ENCODE measurements at places on chromosomes 2 and 18.

DNA sequence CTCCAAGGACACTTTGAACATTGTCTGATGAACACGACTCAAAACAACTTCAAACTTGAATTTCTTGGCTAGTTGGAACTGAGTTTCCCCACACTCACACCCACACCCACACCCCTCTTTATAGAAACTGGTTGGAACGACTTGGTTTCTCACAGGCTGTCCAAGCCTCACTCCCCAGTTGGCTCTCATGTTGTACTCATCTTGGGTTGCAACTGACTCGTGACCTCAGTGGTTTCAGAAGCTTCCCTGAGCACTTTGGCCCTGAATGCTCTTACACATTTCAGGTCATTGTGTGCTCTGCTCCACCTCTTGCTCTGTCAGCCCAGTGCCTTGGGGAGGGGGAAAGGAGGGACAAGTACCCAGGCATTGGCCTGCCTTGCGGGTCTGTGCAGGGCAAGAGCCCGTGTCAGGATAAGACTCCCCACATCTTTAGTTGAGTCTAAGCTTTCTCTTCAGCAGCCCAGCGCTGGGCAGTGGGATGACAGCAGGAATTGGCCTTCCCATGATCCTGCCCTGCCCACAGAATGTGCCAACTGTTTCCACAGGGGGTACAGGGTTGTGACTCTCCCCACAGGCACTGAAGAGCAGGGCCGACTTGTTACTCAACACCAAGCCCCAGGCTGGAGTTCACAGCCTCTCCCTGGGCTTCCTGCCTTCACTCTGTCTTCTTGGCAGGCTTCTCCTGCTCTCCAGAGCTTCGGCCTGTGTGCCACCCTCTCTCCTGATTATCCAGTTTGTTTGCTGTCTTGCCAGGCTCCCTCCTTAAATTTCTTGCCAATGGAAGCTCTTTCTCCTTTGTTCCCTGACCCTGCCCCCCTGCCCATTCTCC lies 104.6 kb downstream of the RTN4 start:
- DNase-seq: no peak

- DNase-seq: no peak
Observed at GRCh38 chr18:47296462-47296861, 45.0 kb upstream of the SKOR2 start.

GRCh38 chr2:143926736-143927135 lies 593.2 kb downstream of the ZEB2 start:
- peak; percentile 28 for DNase-seq

- DNase-seq: no peak
Observed at GRCh38 chr2:203756161-203756560, 49.7 kb downstream of the CD28 start.

DNA sequence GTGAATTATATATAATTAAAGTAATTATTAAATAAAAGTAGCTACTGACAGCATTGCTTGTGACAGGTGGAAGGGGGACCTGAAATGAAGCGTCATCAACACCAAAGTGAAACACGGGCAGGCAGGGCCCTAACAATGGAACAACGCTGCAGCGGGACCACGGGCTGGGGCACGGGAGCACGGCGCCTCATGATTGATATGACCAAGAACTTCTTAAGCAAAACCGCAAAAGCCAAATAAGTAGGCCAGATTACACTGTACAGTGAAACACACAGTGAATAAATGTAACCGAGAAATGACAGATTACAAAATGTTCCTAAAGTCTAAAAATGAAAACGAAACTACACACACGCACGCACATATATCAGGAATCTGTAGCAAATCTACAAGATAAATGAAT lies 81.4 kb downstream of the SNTG2 start:
- DNase-seq: no peak

DNA sequence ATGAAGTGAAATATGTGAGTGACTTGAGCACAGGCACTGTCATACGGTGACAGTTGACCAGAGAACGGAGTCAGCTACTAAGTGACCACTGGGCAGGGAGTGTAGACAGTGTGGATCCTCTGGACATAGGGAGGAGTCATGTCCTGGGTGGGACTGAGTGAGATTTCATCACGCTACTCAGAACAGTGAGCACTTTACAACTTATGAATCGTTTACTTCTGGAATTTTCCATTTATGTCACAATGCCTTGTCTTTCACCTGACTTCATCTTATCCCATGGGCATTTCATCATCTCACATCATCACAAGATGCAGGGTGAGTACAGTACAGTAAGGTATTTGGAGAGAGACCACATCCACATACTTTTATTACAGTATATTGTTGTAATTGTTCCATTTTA lies 29.0 kb downstream of the PTPRM start:
- DNase-seq: no peak

DNA sequence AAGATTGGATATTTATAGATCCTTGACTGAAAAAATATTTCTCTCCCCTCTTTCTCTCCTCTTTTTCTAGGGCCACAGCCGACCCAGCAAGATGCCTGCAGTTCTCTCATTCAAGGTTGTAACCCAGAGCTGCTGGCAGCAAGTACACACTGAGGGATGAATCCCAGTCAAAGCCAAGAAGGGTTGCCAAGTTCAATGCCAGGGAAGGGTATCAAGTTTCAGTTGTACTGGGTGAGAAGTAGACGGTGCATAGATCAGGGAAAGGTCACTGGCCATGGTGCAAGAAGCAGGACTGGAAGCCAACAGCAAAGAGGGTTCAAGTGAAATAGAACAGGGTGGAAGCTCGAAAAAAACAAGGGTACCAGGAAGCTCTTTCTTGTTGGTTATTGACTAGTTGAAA lies 170.2 kb downstream of the NRP2 start:
- DNase-seq: no peak

DNA sequence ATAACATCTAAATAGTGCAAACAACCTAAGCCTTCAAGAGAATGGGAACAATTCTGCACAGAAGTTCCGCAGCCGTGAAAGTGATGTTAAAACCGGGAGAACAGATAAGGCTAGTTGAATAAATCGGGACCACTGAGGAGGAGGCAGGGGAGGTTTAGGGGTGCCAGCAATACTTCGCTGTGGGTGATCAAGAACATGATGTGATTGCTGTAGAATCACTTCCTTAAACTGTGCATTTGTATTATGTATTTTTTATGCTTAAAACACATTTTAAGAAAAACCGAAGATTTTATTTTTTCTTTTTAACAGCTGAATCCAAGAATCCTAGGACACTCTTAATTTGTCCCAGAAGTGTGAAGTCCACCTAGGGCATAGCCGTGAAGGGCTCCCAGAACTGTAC lies 33.6 kb downstream of the TTC32 start:
- no peak for DNase-seq

DNA sequence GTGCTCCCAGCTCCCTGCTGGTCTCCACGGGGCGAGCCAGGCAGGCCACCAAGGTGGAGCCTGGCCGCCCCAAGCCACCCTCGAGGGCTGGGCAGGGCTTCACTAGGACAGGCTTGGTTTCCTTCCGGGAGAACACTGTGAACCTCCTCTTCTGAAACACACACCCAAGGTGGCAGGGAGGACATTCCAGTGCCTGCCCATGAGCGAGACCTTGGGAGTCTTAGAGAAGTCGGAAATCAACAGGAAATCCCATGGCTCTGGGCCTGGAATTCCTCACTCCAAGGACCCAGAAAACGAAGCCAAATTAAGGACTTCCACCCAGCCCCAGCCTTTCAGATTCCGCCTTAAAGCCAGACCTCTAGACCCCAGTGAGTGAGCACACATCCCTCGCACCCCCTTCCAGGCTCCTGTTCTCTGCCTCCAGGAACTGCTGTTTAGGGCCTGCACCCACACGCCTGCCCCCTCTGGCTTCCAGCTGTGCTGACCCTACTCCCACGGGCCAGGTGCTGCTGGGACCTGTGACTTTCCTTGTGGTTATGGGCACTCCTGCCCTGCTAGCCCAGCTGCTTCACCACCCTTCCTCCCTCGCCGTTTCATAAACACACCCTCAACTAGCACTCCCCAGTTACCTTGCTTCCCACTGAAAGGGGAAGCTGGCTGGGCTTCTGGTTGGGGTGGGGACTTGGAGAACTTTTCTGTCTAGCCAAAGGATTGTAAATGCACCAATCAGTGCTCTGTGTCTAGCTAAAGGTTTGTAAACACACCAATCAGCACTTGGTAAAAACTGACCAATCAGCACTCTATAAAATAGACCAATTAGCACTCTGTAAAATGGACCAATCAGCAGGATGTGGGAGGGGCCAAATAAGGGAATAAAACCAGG lies 13.7 kb downstream of the GPR17 start:
- DNase-seq: no peak

GRCh38 chr2:7681881-7682461 lies 764.8 kb downstream of the RNF144A start:
- no peak for DNase-seq

DNA sequence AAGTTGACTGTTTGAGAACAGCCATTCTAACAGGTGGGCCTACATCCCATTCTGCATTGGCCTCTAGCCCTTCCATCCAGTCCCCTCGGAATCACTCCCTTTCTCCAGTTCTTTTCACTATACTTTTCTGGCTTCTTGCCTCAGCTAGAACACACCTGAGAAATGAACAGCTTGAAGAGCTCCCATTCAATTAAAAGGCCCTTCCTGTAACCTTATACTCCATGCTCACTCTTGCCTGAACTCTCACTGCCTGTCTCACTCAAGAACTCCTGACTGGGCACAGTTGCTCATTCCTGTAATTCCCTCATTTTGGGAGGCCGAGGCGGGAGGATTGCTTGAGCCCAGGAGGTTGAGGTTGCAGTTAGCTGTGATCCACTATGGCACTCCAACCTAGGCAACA lies 23.6 kb downstream of the CHRNA1 start:
- DNase-seq: no peak

DNA sequence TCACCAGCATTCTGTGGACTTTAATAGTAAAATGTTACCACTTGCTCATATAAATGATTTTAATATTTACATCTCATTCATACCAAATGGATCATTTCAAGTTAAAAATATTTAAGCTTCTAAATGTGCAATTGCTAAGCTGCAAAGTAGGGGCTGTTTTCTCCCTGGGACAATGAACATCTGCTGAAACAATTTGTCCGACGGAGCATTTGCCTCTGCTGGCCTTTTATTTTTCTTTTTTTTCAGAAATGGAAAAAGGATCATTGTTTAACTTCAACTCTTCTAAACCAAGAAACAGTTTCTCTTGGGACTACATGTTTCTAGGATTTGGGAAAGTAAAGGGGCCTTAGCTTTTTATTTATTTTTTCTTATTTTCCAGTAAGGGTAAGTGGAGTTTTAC lies 43.8 kb upstream of the ITPRID2 start:
- DNase-seq: no peak

DNA sequence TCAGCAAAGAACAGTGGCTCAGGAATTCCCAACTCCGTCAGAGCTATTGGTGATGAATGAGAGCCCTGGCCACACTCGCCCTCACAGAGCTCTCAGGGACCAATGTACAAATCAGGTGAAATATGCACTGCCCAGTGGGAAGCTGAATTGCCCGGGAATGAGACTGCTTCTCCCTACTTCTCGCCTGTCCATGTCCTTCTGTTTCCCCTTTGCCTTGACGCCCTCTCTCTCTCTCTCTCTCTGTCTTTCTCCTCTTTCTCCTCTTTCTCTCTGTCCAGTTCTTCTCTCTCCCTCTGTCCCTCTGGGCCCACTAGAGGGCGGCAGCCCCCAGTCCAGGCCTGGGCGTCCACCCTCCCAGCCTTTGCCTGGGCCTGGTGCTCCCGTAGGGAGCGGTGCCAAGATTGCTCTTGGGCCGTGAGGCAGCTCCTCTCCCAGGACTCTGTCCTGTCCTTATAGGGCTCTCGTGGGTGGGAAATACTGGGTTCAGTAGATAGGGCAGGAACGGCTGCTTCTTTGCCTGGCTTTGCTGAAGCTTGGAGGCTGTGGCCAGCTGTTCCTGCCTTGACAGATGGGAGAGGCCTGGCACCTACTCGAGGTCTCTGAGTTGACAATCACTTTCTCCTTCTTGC lies 28.4 kb upstream of the PUM2 start:
- peak; percentile 50 for DNase-seq

- peak; percentile 8 for DNase-seq
Observed at GRCh38 chr2:97871096-97871780, 124.5 kb downstream of the TMEM131 start.

DNA sequence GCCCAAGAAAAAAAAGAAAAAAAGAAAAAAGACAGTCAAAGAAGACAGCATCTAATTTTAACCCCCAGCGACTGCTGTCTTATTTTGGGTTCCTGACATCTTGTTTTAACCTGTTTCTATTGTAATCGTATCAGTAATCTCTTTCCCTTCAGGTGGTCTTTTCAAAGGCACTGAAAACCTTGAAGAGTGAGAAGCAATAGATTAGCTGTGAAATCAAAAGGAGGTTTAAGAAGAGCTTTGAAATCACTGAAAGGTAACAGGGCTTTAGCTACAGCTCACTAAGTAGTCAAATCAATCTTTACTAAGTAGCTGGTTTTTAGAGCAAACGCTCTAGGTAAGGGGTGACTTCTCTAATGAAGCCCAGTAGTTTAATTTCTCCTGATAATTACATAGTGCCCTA lies 5.4 kb upstream of the TANC1 start:
- no peak for DNase-seq

DNA sequence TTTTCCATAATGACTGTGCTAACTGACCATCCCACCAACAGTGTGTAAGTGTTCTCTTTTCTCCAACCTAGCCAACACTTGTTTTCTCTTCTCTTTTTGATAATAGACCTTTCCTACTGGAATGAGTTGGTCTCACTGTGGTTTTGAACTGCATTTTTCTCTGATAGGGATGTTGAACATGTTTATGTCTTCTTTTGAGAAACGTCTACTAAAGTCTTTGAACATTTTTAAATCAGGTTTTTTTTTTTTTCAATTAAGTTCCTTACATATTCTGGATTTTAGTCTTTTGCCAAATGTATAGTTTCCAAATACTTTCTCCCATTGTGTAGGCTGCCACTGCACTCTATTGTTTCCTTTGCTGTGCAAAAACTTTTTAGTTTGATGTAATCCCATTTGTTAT lies 405.5 kb upstream of the FIGN start:
- no peak for DNase-seq

DNA sequence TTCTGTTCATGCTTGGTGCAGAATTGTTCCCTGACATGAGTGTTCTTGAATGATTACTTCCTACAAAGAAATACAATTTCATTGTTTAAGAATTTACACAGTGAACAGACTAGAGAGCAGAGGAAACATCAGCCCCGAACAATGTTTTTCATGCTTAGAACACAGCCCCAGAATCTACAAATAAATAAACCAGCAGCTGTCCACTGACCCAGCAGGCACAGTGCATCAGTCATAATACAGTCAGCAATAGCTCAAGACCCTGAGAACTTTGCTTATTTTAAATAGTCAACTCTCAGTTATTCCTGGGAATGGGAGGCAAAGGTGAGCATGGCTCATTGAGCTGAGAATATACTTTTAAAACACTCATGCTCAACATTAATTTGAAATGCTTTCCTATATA lies 38.4 kb downstream of the XIRP2 start:
- no peak for DNase-seq

GRCh38 chr2:232327105-232328031 lies 51.2 kb upstream of the ALPP start:
- peak; percentile 84 for DNase-seq

- no peak for DNase-seq
Observed at GRCh38 chr2:63192169-63192888, 141.7 kb downstream of the OTX1 start.

- DNase-seq: no peak
Observed at GRCh38 chr2:42421157-42421485, 60.1 kb upstream of the COX7A2L start.

All from suppressor macrophage treated with lipopolysaccharide for 4 hours (primary cell).